ENCODE measurements at places on chromosomes 1 and 21. TPM values are rescaled to one million over a fixed set of nuclear protein-coding genes. Genes with fewer than 3 reads are reported as not detected.

BSND gene
- not detected for total RNA-seq

- peaks cover 27% of the 10 kb centered on the region for H3K27me3 ChIP-seq
- H3K36me3 ChIP-seq = no peaks in the 10 kb centered on the region
- DNase-seq = no peak
Measured at GRCh38 chr1:231933711-231934626, 307.4 kb downstream of the DISC1 start.

DNA sequence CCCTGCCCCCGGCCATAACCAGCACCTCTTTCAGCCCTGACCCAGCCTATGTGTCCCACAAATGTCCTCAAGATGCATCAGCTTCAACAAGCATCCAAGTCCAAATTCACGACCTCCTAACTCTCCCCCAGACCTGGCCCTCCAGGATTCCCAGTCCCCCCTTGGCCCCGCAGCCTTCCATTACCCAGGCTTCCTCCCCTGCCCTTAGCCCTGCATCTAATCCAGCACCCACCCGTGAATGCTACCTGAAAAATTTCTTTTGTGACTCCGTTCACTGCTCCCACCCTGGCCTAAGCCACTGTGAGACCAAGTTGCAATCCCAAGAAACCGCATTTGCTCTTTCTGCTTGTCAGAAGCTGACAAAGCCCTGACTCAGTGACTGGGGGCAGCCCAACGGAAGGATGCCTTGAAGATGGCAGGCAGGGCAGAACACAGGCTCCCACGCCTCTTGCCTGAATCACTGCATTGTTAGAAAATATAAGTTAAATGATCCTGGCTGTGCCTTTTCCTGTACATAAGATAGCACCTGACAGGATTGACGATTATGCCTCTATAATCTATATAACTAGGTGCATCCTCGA lies 939 bp upstream of the MFAP2 start:
- H3K36me3 ChIP-seq = peaks cover 9% of the 10 kb centered on the region
- no peak for DNase-seq
- no peak overlapping the region for H3K27ac ChIP-seq

ZC3H11A gene
- 84.0 TPM for total RNA-seq

- no peak overlapping the region for H3K4me3 ChIP-seq
- H3K27me3 ChIP-seq = no peaks in the 10 kb centered on the region
- DNase-seq = no peak
- no peaks in the 10 kb centered on the region for H3K36me3 ChIP-seq
Measured at GRCh38 chr1:110281363-110282290, 57.5 kb upstream of the RBM15 start.

- H3K27ac ChIP-seq = no peak overlapping the region
- H3K27me3 ChIP-seq = no peaks in the 10 kb centered on the region
- no peaks in the 10 kb centered on the region for H3K4me1 ChIP-seq
- peak; percentile 31 for DNase-seq
- no peaks in the 10 kb centered on the region for H3K36me3 ChIP-seq
Measured at GRCh38 chr1:116178837-116179236, 67.6 kb downstream of the MAB21L3 start.

GRCh38 chr1:160371756-160372155 lies 4.9 kb downstream of the NHLH1 start:
- peaks cover 6% of the 10 kb centered on the region for H3K27me3 ChIP-seq
- peaks cover 7% of the 10 kb centered on the region for H3K4me1 ChIP-seq
- no peak for DNase-seq
- H3K36me3 ChIP-seq = no peaks in the 10 kb centered on the region

DNA sequence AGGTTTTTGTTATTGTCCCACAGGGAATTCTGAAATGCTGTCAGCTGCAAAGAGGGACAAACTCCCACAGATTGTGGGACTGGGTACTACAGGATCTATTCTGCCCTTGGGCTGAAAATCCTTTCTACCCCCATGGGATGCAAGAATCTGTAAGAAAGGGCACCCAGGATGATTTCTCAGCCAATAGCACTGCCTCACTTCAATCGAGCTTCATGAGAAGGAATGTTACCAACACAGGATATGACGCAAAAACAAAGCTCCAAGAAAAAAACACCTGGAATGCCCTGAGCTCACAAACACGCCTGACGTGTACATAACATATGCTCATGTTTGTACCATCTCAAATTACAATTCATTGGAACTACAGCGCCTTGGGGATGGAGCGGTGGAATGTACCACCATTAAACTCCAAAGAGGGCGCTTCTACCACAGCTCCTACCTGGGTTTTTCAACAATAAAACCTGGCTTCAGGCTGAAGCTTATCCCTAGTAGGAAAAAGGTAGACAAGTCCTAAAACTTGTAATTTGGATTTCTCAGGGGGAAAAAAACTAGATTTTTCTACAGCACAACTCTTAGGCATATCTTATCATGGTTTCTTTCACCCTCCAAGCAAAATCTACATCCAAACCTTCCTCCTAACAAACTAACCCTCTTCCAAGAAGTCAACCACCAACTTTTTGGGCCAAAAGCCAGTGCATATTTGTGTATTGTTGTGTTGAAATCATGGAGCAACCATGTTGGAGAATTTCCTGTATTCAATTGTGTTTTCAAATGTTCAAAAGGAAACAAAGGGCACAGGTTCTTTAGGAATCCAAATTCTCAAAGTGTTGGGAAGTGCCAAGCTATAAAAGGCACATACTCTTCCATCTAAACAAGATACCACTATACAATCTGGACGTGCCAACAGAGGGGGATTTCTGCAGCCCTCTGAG lies 78.9 kb downstream of the TGFBR3 start:
- no peaks in the 10 kb centered on the region for H3K36me3 ChIP-seq
- H3K4me1 ChIP-seq = peaks cover 55% of the 10 kb centered on the region
- H3K27ac ChIP-seq = no peak overlapping the region
- no peak overlapping the region for H3K4me3 ChIP-seq

DNA sequence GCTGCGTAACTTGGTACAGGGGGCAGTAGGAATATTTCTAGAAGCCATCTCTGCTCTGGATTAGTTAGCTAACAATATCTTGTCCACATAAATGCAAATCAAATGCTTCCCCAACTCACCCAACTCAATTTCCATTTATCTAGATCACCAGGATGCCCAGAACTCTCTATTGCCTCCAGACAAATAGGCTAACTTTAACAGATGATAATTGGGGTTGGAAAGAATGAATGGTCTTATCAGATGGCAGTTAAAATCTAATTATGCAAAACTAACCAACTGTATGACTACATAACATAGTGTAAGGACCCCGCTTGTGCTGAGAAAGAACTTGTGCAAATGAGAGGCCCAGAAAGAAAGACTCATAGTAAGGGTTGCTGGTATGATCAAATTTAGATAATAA lies 1024.8 kb downstream of the PLA2G4A start:
- H3K36me3 ChIP-seq = no peaks in the 10 kb centered on the region
- H3K27ac ChIP-seq = no peak overlapping the region
- H3K4me1 ChIP-seq = no peaks in the 10 kb centered on the region
- no peak for DNase-seq

SPSB1 gene
- 2.3 TPM for total RNA-seq

DNA sequence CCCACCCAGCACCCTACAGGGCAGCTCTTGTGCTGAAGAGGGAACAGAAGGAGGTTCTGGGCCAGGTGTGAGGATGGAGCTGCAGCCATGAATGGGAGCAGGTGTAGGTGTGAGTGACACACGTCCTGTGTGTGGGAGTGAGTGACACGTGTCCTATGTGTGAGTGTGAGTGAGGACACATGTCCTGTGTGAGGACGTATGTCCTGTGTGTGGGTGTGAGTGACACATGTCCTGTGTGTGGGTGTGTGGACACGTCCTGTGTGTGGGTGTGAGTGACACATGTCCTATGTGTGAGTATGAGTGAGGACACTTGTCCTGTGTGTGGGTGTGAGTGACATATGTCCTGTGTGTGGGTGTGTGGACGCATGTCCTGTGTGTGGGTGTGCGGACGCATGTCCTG lies 26.4 kb downstream of the MEGF6 start:
- no peak for DNase-seq
- H3K27ac ChIP-seq = no peak overlapping the region
- no peaks in the 10 kb centered on the region for H3K27me3 ChIP-seq
- no peak overlapping the region for H3K4me3 ChIP-seq
- no peaks in the 10 kb centered on the region for H3K4me1 ChIP-seq

DNA sequence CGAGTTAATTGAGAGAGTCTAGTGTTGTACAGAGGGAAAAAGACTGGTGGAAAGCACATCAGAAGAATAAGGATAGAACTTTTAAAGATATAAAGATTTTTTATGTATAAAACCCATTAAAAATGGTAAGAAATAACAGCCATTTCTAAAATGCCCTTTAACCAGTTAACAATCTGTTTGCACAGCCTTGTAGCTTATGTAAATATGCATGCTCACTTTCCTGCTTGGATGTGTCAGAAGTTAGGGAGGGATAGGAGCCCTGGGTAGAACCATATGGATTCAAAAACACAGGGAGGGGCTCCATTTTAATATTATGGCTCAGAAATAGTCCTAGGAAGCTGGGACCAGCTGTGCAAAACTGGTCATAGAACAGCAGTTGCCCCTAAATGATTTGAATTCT lies 4.5 kb upstream of the EDEM3 start:
- H3K27me3 ChIP-seq = no peaks in the 10 kb centered on the region
- no peaks in the 10 kb centered on the region for H3K36me3 ChIP-seq
- peaks cover 39% of the 10 kb centered on the region for H3K4me1 ChIP-seq
- peak; percentile 52 for DNase-seq
- H3K4me3 ChIP-seq = no peak overlapping the region
- H3K27ac ChIP-seq = peak overlapping the region; percentile 12
